ENCODE measurements at places on chromosomes 1 and 21.

- no peak for DNase-seq
Observed at GRCh38 chr21:35699361-35699760, 361.0 kb downstream of the SETD4 start.

- DNase-seq = no peak
Observed at GRCh38 chr1:164617377-164618201, 58.6 kb downstream of the PBX1 start.

- no peak for DNase-seq
Observed at GRCh38 chr1:1371746-1372711, 3.0 kb downstream of the AURKAIP1 start.

- DNase-seq = no peak
Observed at GRCh38 chr1:100476735-100477290, 61.1 kb upstream of the GPR88 start.

- DNase-seq = peak; percentile 20
Observed at GRCh38 chr1:235073331-235073967, 55.2 kb downstream of the TOMM20 start.

- DNase-seq = no peak
Observed at GRCh38 chr1:17452686-17453085, 13.2 kb upstream of the RCC2 start.

DNA sequence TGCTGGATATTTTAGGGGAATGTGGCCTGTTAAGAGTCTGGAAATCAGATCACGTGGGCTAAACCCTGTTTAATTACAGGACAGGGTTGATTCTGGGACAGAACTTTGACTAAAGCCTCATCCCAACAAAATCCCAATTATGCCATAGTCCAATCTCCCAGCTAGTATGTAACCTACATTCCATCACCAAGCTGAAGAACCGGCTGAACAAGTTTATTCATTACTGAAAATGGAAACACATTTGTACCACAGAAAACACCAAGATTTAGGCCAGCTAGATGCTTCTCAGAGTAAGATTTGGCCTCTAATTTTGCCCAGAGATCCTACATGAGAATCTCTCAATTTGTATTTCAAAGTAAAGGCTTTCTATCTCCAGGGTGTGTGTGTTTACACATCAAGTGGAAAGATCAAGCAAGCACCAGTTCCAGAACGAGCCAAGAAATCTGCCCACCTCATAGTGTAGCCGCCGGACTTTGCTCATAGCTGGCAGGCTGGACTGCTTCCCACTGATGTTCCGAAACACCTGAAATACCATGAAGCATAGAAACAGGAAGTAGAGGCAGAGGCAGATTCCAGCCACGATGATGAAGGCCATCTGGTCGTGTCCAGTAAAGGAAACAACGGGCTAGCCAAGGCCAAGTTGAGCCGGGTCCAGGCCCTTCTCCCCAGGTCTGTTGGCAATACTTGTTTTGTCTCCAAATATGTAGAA lies 86.8 kb downstream of the WLS start:
- DNase-seq = no peak

DNA sequence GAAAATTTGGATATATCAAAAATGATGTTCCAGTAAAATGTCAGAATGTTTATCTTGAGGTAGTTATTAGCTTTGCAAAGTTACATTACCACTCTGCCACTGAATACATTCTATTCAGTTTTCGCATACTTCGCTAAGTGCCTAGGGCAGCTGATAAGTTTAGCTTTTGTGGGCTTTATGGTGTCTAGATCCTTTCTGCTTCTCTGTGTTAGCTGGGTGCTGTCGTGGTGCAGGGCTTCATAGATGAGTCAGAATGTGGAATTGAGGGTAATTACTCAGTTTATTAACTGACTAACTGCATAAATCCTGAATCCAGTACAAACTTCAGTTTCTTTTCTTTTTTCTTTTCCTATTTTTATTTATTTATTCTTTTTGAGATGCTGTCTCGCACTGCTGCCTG lies 21.5 kb downstream of the NCAM2 start:
- DNase-seq = no peak

DNA sequence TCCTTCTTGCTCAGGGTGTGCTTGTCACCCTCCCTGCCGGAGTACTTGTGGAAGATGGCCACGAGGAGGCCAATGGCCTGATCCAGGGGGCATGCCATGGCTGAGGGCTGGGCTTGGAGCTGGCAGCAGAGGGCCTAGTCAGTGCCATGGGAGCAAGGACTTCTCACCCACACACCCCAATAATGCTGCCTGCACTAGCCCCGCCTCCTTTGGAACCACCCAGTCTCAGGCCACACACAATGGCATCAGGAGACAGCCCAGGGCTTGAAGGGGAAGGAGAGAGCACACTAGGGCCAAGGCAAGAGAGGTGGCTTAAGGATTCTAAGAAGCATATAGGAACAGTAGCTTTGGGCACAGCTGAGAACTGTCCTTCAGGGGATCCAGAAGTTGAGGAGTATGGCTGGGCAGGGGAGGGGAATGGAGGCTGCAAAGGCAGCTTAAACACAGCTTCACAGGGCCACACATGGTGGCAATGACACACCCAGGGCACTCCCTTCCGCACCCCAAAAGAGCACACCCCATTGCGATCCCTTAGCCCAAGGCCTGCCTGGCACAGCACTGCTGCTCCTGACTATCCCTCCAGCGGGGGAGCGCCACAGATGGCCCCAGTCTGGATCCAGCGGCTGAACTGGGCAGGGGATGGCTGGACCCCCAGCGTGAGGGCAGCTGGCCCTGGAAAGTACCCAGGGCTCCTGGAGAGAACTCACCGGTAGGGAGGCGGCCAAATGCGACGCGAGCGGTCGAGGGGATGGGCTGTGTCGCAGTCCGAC lies at the start of gene S100A6:
Gene S100A6 (minus strand): TSS at position 750 of the 770 bp plus-strand sequence. CDS start 652 bp downstream, at position 98.
- DNase-seq = no peak

DNA sequence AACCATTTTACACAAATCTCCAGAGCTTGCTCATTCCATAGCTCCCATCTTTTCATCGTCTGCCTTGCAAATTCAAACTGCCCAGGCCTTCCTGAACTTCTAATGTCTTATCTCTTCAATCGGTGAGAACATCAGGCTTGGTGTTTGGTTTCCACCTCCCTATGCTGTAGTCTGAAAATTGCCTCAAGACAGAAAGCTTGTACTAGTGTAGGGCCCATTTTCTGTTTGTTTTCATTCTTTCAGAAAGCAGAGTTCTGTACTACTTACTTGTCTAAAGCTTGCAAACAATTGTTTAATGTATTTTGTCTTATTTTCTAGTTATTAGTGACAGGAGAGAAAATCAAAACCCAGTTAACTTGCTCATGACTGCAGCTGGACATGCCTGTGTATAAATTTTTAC lies 16.8 kb downstream of the HOOK1 start:
- DNase-seq = no peak

DNA sequence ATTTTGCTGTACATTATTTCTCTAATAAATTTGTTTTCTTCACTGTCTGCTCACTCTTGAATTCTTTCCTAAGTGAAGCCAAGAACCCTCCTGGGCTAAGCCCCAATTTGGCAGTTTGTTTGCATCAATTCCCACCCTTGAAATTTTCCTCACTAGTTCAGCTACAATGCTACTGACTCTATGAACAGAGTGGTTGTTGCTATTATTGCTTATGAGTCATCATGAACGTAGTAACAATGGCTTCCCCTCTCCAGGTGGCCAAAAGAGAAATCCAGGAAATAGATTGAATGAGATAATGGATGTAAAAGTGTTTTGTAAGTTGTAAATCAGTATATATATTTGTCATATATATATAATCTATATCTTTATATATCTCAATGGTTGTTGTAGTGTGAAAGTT lies 193.0 kb downstream of the URB2 start:
- no peak for DNase-seq

DNA sequence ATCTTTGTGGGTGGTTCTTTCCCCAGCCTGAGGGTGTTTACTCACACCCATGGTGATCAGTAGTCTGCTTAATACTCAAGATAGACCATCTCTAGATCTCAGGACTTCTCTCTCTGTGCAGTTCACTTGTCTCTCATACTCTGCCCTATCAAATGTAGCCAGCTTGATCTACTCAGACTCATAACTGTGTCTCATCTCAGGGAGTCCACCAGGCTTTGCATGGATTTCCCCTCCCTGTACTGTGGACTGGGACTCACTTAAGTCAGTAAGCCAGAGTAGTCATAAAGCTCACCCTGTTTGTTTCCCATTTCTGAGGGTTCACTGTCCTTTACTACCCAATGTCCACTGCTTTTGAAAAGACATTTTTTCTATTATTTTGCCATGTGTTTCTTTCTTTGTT lies 41.8 kb downstream of the LYPLAL1 start:
- no peak for DNase-seq

GRCh38 chr1:209628618-209629299 lies 23.5 kb downstream of the LAMB3 start:
- no peak for DNase-seq

GRCh38 chr1:58949551-58950220 lies 165.8 kb upstream of the JUN start:
- DNase-seq = no peak

GRCh38 chr1:71054281-71054731 lies 6.7 kb upstream of the PTGER3 start:
- no peak for DNase-seq

GRCh38 chr1:72371259-72372035 lies 89.1 kb upstream of the NEGR1 start:
- DNase-seq = no peak

- DNase-seq = no peak
Observed at GRCh38 chr1:43524804-43525203, 5.9 kb upstream of the PTPRF start.

- no peak for DNase-seq
Observed at GRCh38 chr1:201899683-201900429, 11.2 kb downstream of the SHISA4 start.

DNA sequence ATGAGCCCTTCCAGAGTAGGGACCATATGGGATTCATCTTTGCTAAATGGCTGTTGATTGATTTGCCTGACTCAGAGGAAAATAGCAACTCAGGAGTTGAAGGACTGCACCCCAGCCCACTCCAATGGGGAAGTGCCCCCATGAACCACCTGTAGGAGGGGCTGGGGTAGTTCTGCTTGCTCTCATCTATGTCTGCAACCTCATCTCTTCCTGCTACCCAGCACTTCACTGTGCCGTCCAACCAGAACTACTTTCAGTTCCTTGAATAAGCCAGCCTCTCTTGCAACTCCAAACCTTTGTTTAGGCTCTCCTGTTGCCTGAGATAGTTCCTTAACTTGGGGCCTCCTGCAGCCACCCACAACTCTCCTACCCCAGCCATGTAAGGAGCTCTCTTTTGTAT lies 26.6 kb downstream of the BEND5 start:
- no peak for DNase-seq

- DNase-seq = no peak
Observed at GRCh38 chr1:158329733-158330132, 1.6 kb downstream of the CD1B start.
